ENCODE measurements at places on chromosomes 4 and X.

GRCh38 chr4:119629142-119629471 lies 503 bp upstream of the PDE5A start:
- DNase-seq: no peak

DNA sequence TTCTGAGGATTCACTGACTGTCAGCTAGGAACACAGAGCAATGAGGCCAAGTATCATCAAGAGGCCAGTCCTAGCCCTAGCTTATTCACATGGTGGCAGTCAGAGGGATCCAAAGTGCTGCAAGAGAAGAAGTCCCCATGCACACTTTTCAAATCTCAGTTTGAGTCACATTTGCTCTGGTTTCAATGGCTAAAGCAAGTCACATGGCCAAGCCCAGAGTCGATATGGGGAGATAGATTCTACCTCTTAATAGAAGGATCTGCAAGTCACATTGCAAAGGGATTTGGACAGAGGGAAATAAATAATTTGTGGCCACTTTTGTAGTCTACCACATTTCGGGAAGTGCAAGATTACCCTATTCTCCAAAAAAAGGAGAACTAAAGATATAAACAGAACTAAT lies 3.7 kb upstream of the LCORL start:
- DNase-seq: no peak

DNA sequence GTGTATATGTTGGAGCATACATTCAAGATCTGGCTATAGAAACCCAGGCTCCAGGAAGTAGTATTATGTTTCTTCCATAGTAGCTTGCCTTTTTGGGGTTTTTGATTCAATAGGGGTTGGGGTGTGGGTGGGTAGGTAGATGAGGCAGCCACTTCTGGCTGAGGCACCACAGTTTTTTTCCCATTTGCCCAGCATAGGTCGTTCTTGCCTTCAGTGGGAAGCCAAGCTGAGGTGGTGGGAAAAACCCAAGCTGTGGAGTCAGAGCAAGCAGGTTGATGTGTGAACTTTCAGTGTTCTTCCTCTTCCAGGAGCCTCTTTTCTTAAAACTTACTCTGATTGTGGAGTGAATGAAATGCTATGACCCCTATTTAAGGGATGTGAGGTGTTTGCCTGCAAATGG lies 67.0 kb upstream of the RPS6KA3 start:
- DNase-seq: no peak

GRCh38 chr4:37682701-37683401 lies 3.3 kb downstream of the RELL1 start:
- DNase-seq: no peak

DNA sequence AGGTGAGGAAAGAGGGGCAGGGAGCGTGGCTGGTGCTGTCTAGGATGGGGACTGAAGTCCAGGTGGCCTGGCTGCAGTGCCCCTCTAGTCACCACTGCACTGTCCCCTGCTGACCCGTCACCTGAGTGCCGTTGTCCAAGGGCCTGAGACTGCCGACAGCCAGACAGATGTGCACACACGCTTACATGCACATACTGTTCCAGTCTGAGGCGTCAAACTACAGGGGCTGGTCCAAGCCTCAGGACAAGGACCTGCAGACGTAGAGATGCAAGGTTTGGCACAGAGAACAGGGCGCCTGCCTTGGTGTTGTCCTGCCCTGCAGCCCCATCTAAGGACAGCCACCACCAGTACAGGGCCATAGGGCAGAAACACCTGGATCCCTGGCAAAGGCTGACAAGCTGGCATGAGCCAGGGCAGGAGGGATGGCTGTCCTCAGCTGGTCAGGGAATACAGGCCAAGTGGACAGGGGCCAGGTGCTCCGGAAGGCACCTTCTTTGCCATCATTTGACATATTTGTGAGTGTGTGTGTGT lies 1.7 kb downstream of the SLC2A9 start:
- no peak for DNase-seq

DNA sequence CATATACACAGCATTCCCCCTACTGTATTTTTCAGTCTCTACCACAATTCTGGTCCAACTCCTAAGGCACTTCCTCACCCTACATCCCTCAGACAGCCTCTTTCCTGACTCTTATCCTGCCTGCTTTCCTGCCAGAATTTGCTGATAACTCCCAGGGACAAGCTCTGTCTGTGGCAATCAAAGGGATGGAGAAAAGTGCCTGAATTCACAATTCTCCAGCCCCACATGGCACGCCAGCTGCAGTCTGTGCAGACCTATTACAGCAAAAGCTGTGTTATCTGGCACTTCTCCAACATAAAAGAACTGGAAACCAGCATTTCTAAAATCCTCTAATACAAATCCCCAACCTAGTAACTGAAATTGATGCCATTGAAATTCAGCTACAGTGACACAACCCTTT lies 404.8 kb downstream of the KLHL13 start:
- DNase-seq: no peak

DNA sequence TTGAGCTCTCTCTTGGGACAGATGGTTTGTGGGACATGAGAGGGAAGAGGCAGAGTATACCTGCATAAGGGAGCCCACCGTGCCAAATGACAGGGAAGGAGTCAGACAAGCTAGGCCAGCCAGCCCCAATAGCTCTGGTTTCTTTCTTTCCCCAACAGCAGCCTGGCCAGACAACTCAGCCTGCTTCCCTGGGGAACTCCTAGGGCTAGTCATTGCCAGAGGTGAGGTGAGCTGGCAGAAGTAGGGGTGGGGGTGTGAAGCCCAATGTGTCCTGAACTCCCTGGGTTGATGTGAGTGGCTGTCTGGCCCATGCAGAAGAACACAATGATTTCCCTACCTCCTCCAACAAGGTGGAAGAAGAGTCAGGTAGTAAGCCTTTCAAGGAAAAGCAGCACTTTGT lies 135.5 kb downstream of the AMMECR1 start:
- DNase-seq: no peak

GRCh38 chrX:9569876-9570301 lies 105.0 kb downstream of the TBL1X start:
- DNase-seq: no peak

DNA sequence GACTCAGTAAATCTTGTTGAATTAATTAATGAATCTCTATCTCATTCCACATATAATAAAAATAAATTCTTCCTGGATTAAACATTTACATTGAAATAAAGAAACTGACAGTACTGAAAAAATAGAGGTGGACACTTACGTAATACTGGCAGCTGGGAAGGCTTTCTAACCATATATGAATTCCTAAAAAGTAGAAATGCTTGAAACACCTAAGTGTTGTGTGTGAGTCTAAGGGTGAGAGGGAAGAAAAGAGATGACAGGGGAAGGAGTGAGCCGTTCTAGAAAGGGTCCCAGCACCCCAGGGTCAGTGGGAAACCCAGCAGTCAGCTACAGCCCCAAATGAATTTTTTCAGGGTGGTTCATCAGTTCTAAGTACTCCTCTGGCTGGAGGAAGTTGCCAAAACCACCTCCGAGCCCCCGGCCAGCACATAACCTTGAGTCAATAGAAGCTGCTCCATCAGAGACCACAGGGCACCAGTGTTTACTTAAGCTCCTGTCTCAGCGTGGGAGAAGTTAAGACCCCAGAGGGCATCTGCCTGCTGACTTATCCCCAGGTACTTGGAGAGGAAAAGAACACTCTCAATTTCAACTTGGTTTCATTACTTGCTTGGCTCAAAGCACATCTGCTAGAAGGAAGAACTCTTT lies 18.3 kb downstream of the GAB3 start:
- DNase-seq: no peak

DNA sequence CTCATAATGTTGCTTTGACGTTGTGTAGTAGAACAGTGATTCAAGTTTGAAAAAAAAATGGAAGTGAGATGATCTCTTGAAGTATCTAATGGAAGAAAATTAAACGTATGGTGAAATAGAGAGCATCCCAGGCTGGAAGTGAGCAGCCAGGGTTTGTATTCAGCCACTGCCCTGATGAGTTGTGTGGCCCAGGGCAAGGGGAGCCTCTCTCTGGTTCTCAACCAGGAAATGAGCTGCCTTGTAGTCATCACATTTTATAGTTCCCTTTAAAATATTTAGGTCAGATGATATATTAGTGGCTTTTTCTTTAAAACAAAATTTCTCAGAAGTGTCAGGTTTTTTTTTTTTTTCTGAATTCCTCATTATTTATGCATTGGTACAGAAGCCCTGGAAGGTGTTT lies 150.3 kb downstream of the GPAT3 start:
- DNase-seq: no peak

DNA sequence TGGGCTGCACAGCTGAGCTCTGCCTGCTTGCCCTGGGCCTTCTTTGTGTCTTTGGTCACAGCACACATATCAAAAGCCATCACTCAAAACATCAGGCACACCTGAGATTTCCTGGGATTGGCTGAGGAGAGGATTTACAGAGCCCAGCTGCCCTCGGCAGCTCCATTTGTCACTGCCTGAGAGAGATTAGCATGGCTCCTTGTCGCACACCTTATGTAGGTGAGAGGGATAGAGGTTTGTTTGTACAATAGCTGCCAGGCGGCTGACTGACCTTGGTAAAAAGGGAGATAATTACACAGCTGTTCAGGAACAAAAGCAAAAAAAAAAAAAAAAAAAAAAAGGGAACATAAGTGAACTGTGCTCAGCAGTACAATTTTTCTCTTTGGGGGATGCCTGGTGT lies 63.2 kb downstream of the MGST2 start:
- DNase-seq: no peak

DNA sequence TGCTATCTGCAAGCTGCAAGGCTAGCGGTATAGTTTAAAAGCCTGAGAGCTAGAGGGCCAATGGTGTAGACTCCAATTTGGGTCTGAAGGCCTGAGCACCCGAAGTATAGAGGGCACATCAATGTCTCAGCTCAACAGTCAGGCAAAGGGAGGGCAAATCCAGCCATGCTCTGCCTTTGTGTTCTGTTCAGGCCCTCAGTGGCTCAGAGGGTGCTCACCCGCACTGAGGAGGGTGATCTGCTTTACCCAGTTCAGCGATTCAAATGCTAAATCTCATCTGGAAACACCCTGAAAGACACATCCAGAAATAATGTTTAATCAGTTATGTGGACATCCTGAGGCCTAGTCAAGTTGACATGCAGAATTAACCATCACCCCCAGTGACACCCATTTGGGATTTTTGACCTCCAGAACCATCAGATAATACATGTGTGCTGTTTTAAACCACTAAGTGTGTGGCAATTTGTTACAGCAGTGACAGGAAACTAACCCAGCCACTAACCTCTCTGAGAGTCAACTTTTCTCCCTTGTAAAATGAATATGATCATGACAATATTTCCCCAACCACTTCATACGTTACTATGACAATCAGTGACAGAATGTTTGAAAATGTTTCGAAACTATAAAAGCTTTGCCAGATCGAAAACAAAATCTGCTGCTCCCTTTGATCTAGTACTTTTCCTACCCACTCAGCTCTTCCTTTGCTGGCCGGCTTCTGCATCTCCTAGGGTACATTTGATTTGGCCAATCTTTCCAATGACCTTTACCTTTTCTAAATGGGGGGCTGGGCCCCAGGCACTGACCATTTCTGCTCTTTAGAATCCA lies 8.4 kb upstream of the TBL1X start:
- no peak for DNase-seq

DNA sequence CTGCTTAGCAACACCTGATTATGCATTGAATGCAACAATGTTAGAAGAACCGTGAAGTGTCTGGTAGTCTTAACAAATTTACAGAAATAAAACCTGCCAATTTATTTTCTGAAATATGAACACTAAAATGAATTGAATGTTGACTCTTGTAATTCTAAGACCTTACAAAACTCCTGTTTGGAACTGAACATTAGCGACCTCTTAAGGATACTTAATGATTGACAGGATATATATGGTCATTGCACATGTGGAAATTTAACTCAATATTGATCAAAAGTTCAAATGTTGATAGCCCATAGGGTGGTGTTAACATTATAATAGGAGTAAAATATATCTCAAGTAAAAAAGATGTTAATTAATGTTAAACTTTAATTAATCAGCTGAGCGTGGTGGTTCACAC lies 79.1 kb downstream of the TECRL start:
- DNase-seq: no peak

- no peak for DNase-seq
Measured at GRCh38 chrX:153190381-153190780, 11.3 kb downstream of the MAGEA1 start.

DNA sequence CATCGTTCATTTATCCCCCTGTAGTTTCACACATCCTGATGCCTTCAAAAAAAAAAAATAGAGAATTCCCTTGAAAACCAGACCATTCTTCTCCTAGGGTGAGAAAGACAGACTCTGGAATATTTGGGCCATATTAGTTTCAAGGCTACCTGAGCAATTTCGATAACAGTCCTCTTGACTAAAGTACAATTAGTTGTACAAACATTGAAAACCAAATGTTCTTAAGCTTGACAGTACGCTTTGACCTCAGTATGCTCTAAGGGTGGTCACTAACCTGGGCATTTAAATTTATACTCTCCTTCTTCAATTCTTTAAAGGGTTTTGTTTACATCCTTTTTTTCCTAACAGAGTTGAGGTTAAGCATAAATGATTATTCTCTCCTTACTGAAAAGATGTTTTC lies 364.6 kb upstream of the FTHL17 start:
- DNase-seq: no peak

- DNase-seq: no peak
Measured at GRCh38 chrX:10971176-10971575, 140.0 kb upstream of the HCCS start.

- peak; percentile 1 for DNase-seq
Measured at GRCh38 chr4:63583007-63583406, 826.2 kb downstream of the TECRL start.

GRCh38 chrX:10158279-10159144 lies 1.7 kb downstream of the CLCN4 start:
- DNase-seq: peak; percentile 41

- DNase-seq: no peak
Measured at GRCh38 chr4:80343887-80344286, 8.4 kb downstream of the CFAP299 start.

- no peak for DNase-seq
Measured at GRCh38 chrX:68826113-68826980, 2.5 kb upstream of the EFNB1 start.

DNA sequence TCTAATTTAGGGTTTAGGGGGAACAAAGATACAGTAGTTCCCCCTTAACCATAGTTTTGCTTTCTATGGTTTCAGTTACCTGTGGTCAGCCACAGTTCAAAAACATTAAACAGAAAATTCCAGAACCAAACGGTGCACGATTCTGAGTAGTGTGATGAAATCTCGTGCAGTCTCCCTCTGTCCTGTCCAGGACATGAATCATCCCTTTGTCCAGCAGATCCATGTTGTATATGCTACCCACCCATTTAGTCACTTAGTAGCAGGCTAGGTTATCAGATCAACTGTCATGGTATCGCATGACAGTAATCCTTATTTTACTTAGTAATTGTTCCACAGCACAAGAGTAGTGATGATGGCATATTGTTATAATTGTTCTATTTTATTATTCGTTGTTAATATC lies 556.1 kb downstream of the IL1RAPL1 start:
- no peak for DNase-seq
